Effector CD4-positive, alpha-beta T cell (primary cell): ENCODE measurements at places on chromosomes 1 and 21.
A peak's percentile ranks its signal among the peaks of the same experiment; 100 is the strongest.

- peak; percentile 1 for DNase-seq
Measured at GRCh38 chr1:910881-911721, 12.6 kb upstream of the SAMD11 start.

- DNase-seq, result no peak
Measured at GRCh38 chr1:82185084-82185483, 384.4 kb downstream of the ADGRL2 start.

DNA sequence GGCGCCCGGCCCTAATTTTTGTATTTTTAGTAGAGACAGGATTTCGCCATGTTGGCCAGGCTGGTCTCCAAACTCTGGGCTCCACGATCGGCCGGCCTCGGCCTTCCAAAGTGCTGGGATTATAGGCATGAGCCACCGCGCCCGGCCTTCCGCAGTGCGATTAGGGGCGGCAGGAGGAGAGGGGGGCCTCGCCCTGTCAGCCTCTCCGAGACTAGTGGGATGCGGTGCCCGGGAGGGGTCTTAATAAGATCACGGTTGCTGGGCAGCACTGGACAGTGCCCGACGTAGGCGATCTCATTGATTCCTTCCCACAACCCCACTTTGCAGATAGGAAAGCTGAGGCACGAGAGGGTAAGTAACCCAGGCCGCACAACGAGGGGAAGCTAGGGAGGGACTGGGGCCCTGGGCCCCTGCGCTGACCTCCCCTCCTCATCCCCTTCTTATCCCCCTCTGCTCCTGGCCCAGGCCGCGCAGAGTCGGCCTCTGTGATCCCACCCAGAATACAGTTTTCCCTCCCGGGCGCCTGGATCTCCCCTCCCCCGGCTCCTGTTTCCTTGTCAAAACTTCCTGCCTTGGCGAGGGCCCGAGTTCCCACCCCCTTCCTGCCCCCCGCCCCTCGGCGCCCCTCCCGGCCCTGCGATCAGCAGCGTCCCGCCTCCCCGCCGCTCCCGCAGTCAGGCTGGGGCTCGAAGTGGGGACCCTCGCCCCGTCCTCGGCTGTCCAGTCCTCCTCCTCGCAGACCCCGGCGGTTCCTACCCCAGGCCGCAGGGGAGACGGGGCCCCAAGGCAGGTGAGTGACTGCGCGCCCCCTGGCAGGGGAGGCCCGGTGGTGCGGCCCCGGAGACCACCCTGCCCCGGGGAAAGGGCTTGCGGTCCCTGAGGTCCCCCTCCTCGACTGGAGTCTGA, at the start of gene PEAR1:
Gene PEAR1, plus strand, starts transcription at position 671 of the 906 bp plus-strand sequence. CDS start 10,209 bp downstream, outside the sequence.
- DNase-seq, result no peak

DNA sequence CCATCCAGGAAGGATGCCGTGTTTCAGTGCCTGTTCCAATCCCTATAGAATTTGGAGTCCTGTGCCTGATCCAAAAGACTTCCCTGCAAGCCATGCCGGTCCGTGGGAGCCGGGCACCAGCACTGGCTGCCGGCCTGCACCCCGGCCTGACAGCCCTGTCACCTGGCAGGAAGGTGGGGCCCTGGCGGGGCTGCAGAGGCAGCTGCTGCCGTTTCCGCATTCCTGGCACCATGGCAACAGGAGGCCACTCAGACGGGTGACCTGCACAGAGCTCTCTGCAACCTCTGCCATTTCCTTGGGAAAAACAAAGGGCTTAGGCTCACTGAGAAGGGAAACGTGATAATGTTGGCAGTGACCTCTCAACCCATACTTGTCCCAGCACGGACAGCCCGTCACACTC, 63.2 kb upstream of the TMEM51 start:
- DNase-seq, result no peak

- DNase-seq, result no peak
Measured at GRCh38 chr1:92554216-92554615, 67.5 kb upstream of the GFI1 start.

DNA sequence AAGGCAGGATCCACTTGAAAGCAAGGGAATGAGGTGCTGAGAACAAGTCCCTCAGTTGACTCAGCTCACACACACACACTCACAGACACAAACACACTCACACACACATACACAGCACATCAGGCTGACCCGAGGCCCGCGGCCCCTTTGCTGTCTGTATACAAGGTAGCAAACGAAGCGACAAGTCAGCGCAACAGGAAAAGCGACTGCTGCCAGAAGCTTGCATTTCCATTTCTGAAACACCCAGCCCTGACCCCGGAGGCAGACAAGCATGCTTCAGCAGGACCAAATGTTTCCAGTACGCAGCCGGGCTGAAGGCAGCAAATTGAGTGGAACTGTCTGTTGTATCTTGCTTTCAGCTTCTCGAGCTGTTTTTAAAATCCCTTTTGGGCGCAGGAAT, 501.6 kb downstream of the NPHP4 start:
- DNase-seq, result no peak
